Urinary bladder (tissue), 4 donors: ENCODE measurements at places on chromosomes 16 and 17. TPM values are rescaled to one million over a fixed set of nuclear protein-coding genes. Genes with fewer than 3 reads are reported as not detected.

DNA sequence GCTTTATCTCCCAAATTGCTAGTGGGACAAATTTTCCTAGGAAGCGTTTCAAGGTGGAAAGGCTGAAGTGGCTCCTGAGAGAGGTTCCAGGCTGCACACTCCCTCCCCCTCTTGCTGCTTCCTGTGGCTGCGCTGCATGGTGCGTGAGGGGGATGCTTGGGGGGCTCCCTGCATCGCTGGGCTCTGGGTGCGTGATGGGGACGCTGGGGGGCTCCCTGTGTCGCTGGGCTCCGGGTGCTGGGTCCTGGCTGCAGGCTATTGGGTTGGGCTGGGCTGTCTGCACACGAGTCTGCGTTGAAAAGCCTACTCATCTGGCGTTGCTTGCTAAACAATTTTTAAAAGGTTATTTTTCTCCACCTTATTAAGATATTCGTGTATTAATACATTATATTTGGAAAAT is 30.1 kb downstream of the NDEL1 start:
- DNase-seq = no peak

- no peak for DNase-seq
Measured at GRCh38 chr16:24543949-24544348, 4.6 kb downstream of the RBBP6 start.

DNA sequence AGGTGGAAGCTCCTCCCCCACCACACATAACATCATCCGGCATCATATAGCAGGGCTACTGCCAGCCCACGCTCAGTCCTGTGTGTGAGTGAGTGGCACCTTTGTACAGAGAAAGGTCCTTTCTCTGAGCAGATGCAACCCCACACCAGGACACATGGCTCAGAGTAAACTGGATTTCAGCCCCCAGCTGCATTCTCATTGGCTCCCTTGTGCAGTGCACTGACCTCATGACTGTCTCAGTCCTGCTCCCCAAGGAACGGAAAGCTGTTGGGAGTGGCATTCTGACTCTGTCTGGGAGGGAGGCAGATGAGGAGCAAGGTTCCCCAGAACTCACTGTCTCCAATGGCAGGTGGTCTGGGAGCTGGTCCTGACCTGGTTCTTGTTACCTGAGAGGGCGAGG is 244.1 kb downstream of the PHKB start:
- DNase-seq = no peak

GRCh38 chr16:79380995-79381602 is 219.4 kb downstream of the MAF start:
- DNase-seq = no peak

GRCh38 chr16:65965628-65966027 is 400.9 kb upstream of the CDH5 start:
- DNase-seq = no peak

GRCh38 chr16:68825427-68825826 is 17.9 kb upstream of the TANGO6 start:
- DNase-seq = no peak

GRCh38 chr16:15640966-15641365 is 2.0 kb downstream of the MARF1 start:
- DNase-seq = no peak

GRCh38 chr17:77429969-77430752 is 289.4 kb downstream of the SEC14L1 start:
- no peak for DNase-seq

GRCh38 chr17:28515518-28515917 is 9.4 kb downstream of the FOXN1 start:
- DNase-seq = no peak

GRCh38 chr17:73112246-73112645 is 19.8 kb upstream of the SLC39A11 start:
- DNase-seq = no peak

GRCh38 chr17:8928347-8928746 is 37.2 kb downstream of the PIK3R5 start:
- no peak for DNase-seq

- no peak for DNase-seq
Measured at GRCh38 chr17:69048634-69049033, 12.1 kb downstream of the ABCA9 start.

DNA sequence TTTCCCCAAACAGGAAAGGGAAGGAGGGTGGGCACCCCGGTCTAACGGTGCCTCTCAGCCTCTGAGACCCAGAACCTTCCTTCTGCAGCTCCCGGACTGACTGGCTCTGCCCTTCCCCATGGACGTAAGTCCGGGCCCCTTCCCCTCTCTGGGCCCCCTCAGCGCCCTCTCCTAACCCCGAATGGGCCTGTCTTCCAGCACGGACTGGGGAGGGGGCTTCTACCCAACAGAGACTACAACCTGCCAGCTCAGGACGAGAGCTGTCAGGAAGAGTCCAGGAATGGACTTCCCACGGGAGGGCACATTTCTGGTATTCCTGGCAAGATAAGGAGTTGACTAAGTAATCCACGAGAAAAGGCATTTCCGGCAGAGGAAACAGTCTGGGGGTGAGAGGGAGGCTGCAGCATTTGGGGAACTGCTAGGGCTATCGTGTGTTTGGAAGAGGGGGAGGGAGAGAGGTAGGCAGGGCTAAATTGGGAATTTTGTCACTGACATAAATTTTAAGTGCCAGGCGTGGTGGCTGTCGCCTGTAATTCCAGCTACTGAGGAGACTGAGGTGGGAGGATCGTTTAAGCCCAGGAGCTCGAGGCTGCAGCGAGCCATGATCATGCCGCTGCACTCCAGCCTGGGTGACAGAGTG is 12.1 kb upstream of the ALDOA start:
- no peak for DNase-seq

- no peak for DNase-seq
Measured at GRCh38 chr17:2207815-2208515, 95.6 kb downstream of the SMG6 start.

DNA sequence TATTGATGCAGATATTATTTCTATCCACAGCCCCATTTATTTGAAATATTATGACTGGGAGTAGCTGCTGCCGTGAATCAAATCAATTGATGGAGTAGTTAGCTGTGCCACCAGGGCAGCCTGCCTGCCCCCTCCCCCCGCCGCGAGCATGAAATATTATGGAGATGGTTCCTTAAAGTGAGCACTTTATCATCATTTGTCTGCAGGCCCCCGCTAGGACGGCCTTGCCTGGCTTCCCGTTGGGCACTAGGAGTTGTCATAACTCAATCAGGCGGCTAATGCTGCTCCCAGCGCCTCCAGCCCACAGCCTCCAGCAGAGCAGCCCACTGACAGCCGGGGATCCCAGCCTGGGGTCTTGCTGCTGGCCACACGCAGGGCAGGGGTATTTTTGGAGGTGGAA is 173.9 kb downstream of the SALL1 start:
- DNase-seq = no peak

DNA sequence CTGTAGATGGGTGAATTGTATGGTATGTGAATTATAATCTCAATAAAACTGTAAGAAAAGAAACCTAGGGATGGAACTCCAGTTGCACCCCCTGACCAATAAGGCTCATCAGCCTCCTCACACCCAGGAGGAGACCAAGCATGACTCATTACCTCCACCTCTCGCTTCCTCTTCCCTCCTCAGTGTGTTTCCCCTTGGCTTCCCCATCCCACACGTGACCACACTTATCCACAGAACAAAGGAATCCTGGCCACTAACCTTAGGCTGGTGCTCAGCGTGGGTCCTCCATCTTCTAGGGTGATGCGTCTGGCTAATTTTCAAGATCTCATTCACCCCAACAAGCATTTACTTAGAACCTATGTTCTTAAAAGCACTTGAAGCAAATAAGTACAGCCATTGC is 36.2 kb upstream of the MAP3K14 start:
- no peak for DNase-seq

- DNase-seq = no peak
Measured at GRCh38 chr16:75265911-75266701, 14.7 kb upstream of the BCAR1 start.

DNA sequence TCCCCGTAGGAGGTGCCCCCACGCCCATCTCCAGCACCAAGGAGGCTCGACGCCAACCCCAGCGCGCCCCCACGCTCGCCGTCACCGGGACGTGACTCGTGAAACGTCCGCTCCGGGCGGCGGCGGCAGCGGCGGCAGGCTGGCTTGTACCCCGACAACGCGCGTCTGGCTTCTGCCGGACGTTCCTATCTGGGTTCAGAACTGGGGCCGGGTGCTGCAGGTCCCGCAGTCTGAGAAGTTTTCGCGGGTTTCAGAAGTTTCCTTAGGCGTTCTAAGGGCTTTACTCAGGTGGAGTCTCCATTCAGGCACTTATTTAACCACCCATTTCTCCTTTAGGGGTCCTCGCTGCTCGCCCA is 672 bp upstream of the ALKBH5 start:
- DNase-seq = no peak

- no peak for DNase-seq
Measured at GRCh38 chr16:2022723-2023091, 3.1 kb downstream of the NPW start.

Gene ARHGAP23
- 39.8 TPM for polyA plus RNA-seq

Gene FBXW10B
- polyA plus RNA-seq = 0.52 TPM

Gene SOCS1
- 15.0 TPM for polyA plus RNA-seq

Gene AIPL1
- not detected for polyA plus RNA-seq

Gene SCGB1C2
- polyA plus RNA-seq = not detected

Gene ANKS4B
- polyA plus RNA-seq = 0.01 TPM

Gene RND2
- polyA plus RNA-seq = 1.5 TPM
